ENCODE measurements at places on chromosomes 7 and 10. TPM values are rescaled to one million over a fixed set of nuclear protein-coding genes. Genes with fewer than 3 reads are reported as not detected.

Gene PON3
- polyA plus RNA-seq, result 0.51 TPM

Gene BRAT1
- polyA plus RNA-seq, result 10.0 TPM

DNA sequence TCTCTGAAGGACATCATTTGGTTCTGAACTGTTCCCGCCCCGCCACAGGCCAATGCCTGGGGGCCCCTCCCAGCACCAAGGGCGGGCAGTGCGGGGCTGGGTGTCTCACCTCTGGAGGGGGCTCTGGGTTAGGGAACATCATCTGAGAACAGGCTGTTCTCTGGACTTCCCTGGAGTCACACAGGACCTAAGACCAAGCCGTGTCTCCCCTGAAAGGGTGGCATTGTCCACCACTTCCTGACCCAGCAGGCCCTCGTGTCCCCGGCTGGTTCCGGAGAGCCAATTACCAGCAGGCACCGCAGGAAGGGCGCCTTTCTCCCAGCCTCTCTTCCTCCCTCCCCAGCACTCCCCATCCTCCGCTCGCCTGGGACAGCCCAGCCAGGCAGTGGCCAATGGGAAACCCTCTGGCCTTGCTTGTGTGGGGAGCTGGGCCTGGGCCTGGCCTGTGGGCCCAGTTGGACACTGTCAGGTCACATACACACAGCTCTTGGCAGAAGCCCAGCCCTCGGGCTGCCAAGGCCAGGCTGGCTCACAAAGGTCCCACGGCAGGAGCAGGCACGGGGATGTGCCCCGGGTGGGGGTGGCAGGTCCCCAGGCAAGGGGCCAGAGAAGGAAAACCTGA lies 119.5 kb downstream of the SPDYE5 start:
- DNase-seq, result no peak

- no peak for DNase-seq
Measured at GRCh38 chr10:125266966-125267365, 106.6 kb upstream of the CTBP2 start.

GRCh38 chr10:126179637-126180036 lies 208.6 kb downstream of the ADAM12 start:
- no peak for DNase-seq

GRCh38 chr7:120992272-120992964 lies 3.9 kb downstream of the CPED1 start:
- DNase-seq, result no peak

GRCh38 chr10:92689663-92690210 lies at the start of gene HHEX:
Gene HHEX (plus strand): TSS chr10:92689955. CDS start chr10:92689987, 32 bp downstream.
- DNase-seq, result no peak

DNA sequence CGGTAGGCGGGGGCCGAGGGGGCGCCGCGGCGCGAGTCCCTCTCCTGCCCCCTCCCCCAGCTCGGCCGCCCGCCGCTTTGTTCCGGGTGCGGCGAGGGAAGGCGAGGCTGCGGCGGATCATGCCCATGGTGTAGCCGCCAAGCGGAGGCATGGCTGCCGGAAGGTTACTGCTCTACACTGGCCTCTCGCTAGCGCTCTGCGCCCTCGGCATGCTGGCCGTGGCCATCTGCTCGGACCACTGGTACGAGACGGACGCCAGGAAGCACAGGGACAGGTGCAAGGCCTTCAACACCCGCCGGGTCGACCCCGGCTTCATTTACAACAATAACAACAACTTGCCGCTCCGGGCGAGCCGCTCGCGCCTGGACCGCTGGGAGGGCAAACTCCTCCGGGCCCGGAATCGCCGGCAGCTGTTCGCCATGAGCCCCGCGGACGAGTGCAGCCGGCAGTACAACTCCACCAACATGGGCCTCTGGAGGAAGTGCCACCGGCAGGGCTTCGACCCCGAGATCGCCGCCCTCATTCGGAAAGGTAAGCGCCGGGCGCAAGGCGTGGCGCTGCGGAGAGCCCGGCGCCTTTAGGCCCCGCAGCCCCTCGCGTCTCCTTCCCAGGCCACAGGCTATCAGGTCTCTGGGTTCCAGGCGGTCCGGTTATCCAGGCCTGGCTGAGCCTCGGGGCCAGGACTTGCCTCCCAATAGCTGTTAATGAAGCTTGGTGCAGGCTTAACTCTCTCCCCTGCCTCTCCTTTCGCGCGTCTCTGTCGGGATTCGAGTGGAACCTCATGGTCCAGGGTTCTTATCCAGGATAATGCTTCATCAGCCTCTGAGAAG lies 513 bp downstream of the TMEM178B start:
- DNase-seq, result no peak

DNA sequence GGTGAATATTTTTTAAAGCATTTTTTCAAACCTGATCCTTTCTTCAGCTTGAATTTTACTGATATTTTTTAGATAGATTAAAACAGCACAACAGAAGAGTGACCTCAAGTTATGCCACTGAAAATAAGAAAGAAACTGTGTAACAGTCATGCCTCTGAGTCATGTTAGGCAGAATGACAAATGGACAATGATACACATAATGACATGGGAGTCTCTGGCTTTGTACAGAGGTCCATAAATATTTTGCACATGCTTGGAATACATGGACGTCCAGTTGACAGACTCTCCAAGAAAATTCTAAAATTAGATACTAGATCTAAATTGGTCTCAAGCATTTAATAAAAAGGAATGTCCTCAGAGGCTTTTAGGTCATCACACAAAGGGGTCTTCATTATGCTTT lies 21.9 kb upstream of the SEMA3A start:
- DNase-seq, result no peak

DNA sequence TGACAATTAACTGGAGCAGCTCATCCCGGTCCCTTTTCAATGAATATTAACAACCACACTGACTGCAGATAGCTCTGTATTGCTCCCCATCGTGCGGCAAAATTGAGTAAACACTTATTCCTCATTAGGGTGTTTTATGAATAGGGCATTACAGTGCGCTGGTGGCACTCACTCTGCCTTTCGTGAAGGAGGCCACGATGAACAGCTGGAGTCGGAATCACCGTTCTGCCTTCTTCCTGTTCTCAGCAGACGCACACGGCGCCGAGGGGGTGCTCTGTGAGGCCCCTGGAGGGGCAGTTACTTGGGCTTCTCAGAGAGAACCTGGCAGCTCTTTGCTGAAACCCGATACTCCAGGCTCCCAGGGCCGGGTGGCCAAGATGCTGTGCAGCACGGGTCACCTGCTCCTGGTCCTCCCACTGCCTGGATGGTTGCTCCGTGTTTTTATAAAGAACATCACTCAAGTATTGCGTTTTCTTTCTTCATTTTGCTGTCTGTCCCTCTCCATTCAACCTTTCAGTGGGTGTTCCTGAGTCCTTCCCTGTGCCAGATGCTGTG lies 241.9 kb downstream of the GLRX3 start:
- DNase-seq, result no peak

DNA sequence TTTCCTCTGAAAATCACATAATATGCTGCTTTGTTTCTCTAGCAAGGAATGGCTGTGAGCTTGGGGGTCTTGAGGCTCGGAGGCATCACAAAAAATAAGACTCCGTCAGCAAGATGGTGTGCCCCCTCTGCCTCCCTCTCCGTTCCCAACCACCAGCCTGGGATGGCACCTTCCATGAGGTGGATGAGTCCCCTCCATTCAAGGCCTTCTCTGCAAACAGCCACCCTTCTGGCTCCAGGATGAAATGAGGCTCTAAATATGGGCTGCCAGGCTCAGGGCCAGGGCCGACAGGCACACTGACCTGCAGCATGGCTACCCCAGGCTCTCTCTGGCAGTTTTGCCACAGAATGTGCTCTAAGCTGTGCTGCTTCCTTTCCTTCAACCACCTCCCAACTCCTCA lies 521.5 kb downstream of the PTPRN2 start:
- DNase-seq, result no peak

All from keratinocyte (primary cell).